ENCODE measurements at places on chromosomes 1 and 21.

- DNase-seq: no peak
Observed at GRCh38 chr1:121546830-121547591, 362.2 kb downstream of the SRGAP2C start.

DNA sequence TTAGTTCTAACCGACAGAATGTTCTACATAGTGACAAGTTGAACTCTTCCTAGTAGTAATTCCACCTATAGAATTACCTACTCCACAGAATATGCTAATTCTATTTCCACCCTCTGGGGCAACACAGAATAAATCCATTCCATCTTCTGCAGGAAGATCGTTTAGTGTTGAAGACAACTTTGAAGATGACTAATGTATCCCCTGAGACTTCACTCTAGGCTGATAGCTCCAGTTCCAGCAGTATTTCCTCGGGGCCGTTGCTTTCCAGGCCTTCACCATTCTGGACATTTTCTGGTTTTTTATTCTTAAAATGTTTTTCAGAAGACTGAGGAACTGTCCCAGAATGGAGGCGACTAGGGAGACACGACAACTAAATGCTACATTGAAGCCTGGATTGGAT lies 61.0 kb upstream of the CSF1 start:
- no peak for DNase-seq

DNA sequence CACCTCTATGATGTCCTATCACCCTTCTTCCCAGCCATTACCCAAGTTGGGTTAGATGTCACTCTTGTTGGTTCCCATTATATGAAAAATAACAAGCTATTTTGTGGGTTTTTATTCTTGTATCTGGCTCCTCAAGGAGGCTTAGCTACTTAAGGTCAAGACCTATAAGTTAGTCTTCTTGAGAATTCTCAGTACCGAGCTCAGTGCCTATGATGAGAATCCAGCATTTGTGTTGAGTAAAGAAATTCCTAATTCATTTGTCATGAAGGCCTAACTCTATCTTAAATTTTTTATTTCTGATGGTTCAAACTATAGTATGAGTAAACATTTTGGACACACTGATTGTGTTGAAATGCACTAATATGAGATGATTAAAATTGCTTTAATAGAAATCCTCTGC lies 15.9 kb downstream of the NUF2 start:
- DNase-seq: no peak

DNA sequence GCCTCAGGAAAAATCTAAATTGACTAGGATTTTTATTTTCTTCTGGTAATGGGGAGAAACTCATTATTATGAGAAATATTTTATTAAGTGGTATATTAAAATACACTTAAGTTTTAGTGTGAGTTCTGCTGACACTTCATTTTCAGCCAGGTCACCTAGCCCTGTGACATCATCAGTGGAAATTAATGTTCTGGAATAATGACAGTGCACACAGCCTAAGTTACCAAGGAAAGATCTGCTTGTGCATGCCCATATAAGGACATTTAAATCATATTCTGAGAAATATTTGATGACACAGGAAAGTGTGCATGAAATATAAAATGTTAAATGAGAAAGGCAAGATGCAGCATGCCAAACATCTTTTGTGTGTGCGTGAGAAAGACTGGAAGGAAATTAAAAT lies 102.0 kb downstream of the KIF14 start:
- no peak for DNase-seq

DNA sequence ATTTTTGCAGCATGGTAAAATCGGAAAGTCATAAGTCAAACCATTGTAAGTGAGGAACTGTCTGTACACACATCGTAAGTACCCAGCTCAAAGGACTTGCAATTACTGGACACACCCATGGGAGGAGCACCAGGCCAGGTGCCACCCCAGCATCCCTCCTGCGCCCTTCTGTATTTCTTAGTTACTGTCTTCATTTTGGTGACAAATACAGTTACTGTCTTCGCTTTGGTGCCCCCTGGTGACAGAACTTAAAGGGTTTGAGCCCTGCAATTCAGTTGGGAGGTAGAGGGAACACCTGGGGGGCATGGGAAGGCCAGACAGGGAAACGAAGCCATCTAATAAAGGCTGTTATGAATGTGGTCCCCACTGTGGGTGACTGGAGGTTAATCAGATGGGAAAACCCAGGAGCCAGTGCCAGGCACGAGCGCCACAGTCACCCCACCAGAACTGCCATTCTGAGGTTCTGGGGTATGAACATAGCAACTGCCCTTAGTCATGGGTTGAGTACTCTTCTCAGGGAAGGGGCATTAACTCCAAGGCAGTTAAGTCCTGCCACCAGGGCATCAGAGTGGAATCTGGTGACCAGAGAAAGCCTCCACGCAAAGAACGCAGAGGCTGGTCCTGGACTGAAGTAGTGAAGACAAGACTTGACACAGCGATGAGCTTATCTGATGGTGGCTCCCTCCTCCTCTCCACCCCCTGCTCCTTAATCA lies 612.9 kb downstream of the PTPRU start:
- DNase-seq: peak; percentile 16

GRCh38 chr1:145689922-145690321 lies 17.2 kb downstream of the PDZK1 start:
- DNase-seq: no peak

GRCh38 chr1:18178111-18178510 lies 70.5 kb downstream of the IGSF21 start:
- DNase-seq: no peak

GRCh38 chr1:31335007-31335406 lies 37.9 kb downstream of the FABP3 start:
- DNase-seq: peak; percentile 18

- DNase-seq: no peak
Observed at GRCh38 chr1:94819945-94820746, at the start of gene SLC44A3. TSS of gene SLC44A3 (plus strand) at chr1:94820357. CDS start at chr1:94820452, 95 bp downstream.

- no peak for DNase-seq
Observed at GRCh38 chr1:210222340-210223006, 10.1 kb upstream of the SERTAD4 start.

- no peak for DNase-seq
Observed at GRCh38 chr21:31279986-31280385, 64.1 kb downstream of the TIAM1 start.

- no peak for DNase-seq
Observed at GRCh38 chr1:91080650-91081049, 58.8 kb upstream of the ZNF644 start.

DNA sequence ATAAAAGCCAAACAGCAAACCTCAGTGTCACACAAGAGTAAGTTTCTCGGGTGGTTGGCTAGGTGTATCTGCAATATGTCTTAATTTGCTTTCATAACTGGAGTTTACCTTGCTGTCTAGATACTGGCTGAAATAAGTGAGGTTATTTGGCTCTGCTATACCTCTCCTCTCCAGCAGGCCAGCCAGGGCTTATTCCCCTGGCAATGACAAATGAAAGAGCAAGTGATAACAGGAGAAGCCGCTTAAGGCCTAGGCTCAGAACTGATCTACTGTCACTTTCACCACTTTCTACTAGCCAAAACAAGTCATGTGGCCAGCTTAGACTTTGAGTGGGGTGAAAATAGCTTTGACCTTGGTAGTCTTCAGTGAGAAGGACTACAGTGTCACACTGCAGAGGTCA lies 4.8 kb upstream of the RPE65 start:
- no peak for DNase-seq

DNA sequence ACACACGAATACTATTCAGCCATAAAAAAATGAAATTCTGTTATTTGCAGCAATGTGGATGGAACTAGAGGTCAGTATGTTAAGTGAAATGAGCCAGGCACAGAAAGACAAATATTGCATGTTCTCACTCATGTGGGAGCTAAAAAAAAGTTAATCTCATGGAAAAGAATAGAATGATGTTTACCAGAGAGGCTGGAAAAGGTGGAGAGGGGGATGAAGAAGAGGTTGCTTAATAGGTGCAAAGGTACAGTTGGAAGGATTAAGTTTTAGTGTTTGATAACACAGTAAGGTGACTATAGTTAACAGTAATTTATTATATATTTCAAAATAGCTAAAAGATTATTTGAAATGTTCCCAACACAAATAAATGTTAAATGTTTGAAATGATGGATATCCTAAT lies 10.8 kb upstream of the RGL1 start:
- no peak for DNase-seq

DNA sequence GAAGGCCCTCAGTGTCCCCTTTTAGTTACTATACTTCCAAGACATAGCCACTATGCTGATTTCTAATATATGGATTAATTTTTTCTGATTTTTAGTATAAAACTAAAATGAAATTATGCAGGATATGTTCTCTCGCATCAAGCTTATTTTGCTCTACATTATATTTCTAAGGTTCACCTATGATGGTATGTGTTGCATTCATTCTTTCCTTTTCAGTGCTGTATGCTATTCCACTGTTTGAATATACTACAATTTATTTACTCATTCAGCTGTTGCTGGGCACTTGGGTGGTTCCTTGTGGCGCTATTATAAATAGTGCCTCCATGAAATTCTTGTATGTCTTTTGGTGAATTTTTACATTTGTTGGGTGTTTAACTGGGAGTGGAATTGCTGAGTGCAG lies 230.3 kb downstream of the ATG4C start:
- no peak for DNase-seq

DNA sequence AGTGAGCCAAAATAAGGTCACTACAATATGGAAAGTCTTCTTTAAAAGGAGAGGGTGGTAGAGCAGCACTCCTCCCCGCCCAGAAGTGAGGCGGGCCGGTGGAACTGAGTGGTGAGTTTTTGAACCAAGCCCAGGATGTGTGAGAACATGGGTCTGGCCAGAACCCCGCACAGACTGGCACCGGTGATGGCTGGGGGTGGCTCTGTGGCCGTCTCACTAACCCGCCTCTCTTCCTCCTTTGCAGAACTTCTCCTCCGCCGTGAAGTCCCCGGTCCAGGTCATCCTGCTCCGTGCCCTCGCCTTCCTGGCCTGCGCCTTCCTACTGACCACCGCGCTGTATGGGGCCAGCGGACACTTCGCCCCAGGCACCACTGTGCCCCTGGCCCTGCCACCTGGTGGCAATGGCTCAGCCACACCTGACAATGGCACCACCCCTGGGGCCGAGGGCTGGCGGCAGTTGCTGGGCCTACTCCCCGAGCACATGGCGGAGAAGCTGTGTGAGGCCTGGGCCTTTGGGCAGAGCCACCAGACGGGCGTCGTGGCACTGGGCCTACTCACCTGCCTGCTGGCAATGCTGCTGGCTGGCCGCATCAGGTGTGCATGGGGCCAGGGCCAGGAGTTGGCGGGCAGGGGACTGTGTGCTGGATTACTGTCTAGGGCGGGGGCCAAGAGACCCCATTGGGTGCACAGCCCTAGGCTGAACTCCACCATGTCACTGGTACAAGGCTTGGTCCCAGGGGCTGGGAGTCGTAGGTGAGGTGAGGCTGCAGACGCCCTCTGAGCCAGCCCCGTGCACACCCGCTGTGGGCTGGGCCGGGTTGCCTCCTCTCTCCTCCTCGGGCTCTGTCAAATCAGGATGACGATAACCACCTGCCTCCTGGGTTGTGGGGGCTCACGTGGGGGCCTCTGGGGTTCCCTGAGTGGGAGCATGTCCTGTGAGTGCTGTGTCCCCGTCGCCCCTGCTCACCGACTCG lies 12.4 kb downstream of the TMEM201 start:
- no peak for DNase-seq
